Tibial nerve (tissue), 4 donors: ENCODE measurements at places on chromosomes 5 and 9.

GRCh38 chr9:79623799-79624721 lies 52.3 kb downstream of the TLE4 start:
- DNase-seq, result no peak

DNA sequence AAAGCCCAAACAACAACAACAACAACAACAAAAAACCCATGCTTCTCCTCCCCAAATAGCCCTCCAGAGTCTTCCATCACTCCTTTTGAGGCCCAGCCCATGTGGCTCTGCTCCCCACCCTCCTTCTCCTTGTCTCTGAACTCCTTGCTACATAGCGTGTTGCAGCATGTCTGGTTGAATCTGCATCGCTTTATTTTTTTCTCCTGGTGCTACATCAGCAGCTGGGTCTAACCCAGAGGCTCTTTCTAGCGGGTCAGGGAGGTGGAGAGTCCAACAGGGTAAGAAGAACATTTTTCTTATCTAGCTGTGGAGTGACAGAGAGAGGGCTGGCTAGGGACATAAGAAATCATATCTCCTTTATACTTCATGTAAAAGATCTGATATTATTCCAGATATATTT lies 18.4 kb downstream of the NXNL2 start:
- DNase-seq, result no peak

- no peak for DNase-seq
Observed at GRCh38 chr9:124780060-124780756, 3.3 kb downstream of the OLFML2A start.

- no peak for DNase-seq
Observed at GRCh38 chr5:173598686-173599085, 17.8 kb downstream of the BOD1 start.

DNA sequence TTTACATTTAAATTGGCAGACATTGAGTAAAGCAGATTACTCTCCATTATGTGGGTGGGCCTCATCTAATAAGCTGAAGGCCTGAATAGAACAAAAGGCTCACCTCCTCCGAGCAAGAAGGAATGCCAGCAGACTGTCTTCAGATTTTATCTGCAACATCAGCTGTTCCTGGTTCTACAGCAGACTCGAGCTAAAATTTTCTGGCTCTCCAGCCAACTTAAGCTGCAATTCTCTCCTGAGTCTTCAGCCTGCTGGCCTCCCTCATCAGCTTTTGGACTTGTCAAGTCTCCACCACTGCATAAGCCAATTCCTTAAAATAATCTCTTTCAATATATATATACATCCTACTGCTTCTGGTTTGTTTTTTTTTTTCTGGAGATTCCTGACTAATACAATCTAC lies 12.5 kb downstream of the TRPM3 start:
- DNase-seq, result no peak

DNA sequence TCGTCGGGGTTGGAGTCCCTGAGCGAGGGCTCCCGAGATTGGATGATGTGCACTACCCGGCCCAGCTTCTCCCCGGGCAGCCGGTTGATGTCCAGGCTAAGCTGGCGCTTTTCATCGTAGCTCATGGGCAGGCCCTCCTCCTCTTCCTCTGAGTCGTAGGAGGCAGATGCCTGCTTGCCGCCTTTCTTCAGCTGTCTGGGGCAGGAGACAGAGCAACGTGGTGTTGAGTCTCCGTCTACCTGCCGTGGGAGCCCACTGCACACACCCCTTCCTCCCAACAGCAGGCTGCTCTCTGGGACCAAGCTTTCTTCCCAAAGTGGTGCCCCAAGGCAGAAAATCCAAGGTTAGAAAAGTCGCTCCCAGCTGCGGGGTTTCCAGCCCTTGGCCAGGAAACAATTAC lies 10.8 kb downstream of the BRD3OS start:
- DNase-seq, result no peak

DNA sequence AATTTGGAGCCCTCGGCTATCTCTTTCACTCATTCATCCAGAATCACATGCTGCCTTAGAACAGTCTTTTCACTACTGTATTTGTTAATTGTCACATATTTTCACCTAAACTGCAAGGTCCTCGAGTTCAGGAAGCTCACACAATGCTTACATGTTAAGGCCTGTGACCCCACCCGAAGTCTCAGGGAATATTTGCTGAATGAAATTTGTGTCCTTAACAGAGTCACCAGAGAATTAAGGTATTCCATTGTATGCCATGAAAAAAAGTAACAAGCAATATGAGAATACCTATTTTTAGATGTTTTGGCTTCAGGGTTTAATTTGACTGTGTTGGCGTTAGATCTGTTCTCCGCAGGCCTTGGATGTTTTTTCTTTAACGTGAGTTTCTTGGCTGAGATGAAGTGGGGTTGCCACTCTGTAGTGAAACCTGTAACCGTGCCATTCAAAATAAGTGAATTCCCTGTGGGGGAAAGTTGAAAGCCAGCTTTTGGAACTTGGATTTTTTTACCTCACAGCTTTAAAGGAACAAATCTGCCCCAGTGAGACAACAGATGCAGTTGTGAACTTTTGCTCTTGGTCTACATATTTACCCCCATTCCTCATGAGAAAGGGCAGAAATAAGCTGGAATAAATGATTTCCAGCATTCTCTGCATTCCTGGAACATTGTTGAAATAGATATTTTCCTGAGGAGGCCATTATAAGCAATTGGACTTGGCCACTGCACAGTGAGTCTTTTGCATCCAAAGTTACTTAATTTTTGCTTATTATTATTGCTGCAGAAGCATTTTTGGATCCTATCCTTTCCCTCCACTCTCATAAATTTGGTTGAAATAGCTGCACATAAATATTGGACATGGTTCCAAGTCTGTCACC lies 35.9 kb upstream of the FBP1 start:
- DNase-seq, result peak; percentile 30

DNA sequence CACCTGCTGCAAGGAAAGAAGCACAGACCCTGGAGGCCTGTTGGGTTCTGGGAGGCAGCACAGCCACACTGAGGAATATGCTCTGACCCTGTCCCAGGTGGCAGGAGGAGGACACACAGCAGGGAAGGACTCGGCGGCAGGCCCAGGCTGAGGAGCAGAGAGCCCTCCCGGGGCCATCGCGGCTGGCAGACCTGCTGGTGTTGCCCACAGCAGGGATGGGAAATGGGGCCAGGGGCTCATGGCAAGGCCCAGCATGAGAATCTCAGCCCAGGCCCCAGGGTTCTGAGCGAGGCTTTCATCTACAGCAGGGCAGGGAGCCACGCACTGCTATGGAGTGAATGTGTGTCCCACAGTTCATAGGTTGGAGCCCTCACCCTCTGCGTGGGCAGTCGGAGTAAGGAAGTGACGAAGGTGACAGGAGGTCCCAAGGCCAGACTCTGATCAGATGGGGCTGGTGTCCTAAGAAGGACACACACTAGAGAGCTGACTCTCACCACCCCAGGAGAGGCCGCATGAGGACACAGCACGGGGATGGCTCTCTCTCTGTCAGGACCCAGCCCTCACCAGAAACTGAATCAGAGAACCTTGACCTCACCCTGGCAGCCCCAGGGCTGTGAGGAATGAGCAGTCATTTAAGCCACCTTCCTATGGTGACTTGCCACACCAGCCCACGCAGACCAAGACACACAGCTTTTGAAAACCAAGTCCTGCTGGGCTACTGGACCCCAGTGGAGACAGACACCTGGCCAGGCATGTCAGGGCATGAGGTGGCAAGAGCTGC lies 10.3 kb upstream of the GPSM1 start:
- DNase-seq, result no peak

GRCh38 chr5:127426661-127427060 lies 90.8 kb upstream of the PRRC1 start:
- DNase-seq, result no peak

- no peak for DNase-seq
Observed at GRCh38 chr5:355958-356357, 34.4 kb downstream of the AHRR start.

DNA sequence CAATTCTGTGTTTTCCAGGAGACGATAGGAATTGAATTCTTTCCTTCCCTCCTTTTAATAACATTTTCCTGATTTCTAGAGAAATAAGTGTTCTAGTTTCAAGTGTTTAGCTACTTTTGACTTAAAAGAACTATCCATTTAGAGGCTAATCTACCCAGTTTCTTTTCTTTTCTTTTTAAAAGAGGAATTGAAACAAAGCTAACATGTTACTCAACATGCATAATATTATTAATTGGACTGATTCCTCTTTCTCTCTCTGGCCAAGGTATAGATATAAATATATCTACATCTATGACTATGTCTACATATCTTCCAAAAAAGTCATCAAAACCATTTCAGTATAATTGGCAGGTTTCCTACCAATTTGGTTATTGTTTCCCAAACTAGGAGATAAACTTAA lies 309.8 kb downstream of the TRPM3 start:
- DNase-seq, result no peak

DNA sequence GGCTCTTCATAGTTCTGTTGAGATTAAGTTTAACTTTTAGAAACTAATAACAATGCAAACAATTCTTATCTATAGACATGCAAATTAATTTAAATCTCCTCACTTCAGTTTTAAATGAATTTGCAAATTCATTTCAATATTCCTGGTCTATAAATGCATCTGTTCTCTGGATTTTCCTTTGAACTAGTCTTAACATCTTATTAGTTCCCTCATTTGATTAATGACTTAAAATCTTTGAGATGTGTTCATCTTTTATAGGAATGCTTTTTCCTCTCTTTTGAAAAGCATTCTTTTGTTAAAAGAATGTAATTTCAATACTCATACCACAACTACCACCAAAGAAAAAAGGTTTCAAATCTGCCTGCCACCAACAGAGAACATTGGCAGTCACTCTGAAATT lies 169.4 kb downstream of the RASEF start:
- DNase-seq, result no peak

DNA sequence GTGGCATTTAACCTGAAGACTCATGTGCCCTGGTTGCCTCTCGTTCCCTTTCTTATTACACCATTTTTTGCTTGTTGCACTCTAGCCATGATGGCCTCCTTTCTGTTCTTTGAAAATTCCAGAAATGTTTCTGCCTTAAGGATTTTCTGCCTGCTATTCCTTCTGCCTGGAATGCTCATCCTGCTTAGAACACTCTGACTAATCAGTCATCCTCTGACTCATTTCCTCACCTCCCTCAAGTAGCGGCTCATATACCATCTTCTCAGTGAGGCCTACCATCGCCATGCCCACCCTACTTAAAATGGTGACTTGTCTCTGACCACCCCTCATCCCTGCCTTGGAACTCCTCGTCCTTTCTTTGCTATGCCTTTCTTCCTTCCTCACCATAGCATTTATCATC lies 68.8 kb downstream of the KIF4B start:
- DNase-seq, result no peak

GRCh38 chr5:166433679-166434078 lies 1857.8 kb upstream of the WWC1 start:
- no peak for DNase-seq

DNA sequence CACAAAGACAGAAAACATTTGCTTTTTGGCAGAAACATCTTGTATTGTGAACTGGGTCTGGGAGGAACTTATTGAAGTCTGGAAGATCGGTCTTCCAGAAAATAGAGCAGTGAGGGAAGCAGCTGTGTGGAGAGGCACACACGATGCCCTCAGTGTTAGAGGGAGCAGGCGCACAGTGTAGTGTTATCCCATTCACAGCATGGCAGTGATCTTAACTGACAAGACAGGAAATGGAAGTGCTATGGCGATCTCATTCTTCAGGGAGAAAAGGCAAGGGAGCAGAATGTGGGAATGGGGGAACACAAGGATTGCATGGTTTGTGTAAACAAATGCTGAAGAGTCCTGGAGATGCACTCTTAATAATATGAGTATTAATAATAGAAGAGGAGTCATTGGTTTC lies 161.0 kb downstream of the PBX3 start:
- no peak for DNase-seq

GRCh38 chr5:172710676-172711075 lies 60.3 kb downstream of the DUSP1 start:
- no peak for DNase-seq

- DNase-seq, result no peak
Observed at GRCh38 chr9:94449486-94449885, 105.4 kb upstream of the PCAT7 start.

- peak; percentile 19 for DNase-seq
Observed at GRCh38 chr9:87233899-87234455, 263.7 kb upstream of the DAPK1 start.

DNA sequence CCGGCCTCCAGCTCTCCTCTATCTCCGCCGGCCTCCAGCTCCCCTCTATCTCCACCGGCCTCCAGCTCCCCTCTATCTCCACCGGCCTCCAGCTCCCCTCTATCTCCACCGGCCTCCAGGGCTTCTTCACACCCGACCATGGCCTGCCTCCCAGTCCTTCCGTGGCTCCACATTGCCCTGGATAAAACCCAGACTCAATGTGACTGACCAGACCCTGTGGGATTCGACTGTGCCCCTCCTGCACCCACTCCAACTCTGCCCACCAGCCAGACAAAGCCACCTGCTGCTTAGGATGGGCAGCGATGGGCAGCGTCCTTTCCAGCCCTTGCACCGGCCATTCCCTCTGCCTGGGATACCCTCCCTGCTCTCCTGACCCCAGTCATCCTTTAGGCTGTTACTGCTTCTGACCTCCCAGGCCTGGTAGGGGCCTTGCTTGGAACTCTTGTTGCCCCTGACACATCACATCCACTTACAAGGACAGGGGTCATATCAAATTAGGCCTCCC lies 30.5 kb upstream of the RXRA start:
- DNase-seq, result no peak
